ENCODE measurements at places on chromosomes 11 and 22.

- DNase-seq, result no peak
Measured at GRCh38 chr11:122097419-122098001, 18.5 kb downstream of the BLID start.

DNA sequence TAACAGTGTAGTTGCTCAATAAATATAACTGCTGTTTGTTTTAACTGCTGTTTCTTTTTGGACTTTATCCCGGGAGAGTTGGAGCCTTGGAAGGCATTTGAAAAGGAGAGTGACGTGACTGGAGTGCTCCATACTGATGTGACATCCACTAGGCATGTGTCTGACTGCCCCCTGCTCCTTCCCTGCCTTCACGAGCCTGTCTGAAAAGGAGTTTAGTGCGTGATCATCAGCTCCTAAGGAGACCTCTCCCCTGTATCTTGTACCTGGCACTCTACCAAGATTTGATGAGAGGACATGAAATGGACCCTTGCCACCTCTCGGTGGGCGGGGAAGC lies 22.9 kb downstream of the ZBTB16 start:
- no peak for DNase-seq

DNA sequence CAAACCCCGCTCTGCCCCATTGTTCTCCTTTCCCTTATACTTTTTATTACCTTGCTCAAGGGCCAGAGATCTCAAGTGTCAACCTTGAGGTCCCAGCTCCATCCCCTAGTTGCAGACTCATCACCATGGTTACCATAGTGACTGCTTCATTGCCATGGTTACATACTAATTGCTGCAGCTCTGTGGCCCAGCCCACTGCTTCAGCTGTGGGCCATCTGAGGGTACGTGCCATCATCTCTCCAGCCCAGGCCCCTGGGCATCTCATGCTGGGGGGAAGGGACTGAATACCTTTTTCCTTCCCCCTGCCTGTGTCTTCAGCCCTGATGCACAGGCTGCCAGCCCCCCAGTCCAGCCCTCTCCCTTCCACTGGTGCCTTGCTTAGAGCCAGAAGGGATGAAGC lies 22.2 kb downstream of the TREH start:
- DNase-seq, result no peak

- DNase-seq, result no peak
Measured at GRCh38 chr11:44539971-44540370, 25.5 kb upstream of the CD82 start.

- no peak for DNase-seq
Measured at GRCh38 chr11:33731723-33732531, 4.3 kb downstream of the CD59 start.

DNA sequence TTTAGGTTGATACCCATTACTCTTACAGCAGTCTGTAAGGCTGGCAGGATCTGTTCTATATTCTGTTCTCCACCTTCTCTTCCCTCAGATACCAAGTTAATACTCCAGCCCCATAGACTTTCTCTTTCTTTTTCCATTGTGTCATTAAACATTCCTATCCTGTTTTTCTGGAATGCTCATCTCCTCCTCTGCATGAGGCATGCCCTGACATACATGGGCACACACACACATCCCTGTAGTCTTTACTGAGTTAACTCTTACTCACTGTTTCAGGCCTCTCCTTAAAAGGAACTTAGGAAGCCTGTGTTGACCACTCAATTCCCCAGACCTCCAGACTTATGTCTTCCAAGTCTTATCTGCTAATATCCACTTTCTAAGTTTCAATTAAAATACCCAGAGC lies 476.8 kb downstream of the METTL15 start:
- no peak for DNase-seq

DNA sequence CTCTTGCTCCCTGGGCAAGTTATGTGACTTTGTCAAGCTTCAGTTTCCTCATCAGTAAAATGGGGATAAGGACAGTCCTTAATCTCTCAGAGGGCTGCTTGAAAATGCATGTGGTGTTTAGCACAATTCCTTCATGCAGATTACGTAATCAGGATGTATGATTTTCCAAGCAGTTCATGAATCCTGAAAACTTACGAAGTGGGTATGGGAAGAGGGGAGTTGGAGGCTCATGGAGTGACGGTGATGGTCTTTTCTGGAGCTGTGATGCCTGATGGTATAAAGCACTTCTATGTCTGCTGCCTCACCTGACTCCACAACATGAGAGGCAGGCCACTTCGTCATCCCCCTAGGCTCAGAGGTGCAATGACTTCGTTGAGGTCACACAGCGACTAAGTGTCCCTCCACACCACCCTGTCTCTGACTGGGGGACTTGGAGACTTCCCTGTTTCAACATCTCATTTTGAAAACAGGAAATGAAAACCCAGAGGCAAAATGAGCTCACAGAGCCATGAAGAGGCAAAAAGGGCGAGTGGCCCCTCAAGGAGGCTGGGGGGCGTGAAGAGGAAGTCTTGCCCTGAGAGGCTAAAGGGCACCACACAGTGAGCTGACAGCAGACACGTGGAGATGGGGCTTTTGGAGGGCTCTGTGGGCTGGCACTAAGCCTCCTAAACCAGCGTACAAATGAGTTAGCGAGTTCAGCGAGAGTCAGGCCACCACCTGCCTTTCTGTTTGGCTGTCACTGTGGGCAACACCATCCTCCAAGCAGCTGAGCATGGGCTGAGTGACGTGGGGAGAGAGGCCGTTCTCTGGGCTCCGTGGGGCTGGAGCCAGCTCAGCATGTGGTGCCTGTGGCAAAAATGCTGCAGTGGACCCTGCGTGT lies 10.1 kb downstream of the MCM5 start:
- no peak for DNase-seq

- no peak for DNase-seq
Measured at GRCh38 chr22:48640890-48641841, 1186.5 kb downstream of the BRD1 start.

DNA sequence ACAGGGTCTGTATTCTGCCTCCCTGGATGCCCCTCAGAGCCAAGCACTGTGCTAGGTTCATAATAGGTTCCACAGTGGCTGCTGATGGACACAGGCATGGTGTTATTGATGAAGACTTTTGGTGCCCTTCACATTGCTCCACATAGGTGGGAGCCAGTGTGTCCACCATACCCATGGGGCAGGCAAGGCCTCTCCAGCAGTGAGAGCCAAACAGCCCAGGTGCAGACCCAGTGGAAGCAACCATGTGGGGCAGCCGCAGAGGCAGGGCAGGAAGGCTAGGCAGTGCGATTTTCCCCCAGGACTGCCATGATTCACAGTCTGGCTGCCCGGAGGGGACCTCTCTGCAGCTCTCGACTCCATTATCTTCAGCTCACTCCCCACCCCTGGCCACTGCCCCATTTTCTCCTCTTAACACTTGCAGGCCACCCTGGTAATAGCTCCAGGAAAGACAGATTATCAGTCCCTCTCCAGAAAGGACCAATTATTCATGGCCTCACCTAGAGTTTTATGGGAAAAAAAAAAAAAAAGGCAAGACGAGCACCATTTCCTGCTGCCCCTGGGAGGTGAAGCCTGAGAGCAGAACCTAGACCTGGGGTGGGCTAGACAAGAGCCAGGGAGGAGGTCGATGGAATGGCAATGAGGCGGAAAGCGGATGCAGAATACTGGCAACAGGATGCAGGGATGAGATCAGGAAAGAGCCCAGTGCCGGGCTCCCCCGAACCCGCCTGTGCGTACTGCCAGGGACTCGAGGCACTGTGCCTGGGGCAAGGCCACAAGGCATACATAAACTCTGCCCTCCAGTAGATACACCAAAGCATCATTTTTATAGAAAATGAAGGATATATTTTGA lies 343.0 kb upstream of the NCAM1 start:
- DNase-seq, result no peak

- DNase-seq, result no peak
Measured at GRCh38 chr11:130706572-130706971, 209.7 kb downstream of the SNX19 start.

DNA sequence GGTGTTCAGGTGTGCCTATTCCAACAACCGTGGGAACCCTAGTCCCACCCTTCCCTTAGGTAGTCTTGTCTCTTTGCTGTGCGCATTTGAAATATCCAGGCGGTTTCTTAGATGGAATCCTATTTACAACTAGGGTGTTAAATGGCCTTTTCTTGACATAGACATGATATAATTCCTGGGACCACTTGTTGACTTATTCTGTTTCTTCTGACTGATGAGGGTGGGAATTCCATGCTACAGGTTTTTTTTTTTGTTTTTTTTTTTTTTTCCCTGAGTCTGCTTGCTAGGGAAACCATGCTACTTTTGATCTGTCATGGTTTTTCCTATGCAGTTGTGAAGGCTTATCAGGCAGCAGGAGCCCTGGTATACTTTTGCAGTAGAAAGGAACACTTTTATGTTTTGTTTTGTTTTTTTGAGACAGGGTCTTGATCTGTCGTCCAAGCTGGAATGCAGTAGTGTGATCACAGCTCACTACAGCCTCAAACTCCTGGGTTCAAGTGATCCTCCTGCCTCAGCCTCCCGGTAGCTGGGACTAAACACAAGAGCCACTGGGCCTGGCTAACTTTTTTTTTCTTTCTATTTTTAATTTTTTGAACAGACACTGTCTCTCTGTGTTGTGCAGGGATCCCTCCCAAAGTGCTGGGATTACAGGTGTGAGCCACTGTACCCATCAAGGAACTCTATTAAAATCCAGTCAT lies 1.5 kb downstream of the STIM1 start:
- DNase-seq, result no peak

- DNase-seq, result peak; percentile 29
Measured at GRCh38 chr11:9015677-9016076, 11.9 kb upstream of the NRIP3 start.

DNA sequence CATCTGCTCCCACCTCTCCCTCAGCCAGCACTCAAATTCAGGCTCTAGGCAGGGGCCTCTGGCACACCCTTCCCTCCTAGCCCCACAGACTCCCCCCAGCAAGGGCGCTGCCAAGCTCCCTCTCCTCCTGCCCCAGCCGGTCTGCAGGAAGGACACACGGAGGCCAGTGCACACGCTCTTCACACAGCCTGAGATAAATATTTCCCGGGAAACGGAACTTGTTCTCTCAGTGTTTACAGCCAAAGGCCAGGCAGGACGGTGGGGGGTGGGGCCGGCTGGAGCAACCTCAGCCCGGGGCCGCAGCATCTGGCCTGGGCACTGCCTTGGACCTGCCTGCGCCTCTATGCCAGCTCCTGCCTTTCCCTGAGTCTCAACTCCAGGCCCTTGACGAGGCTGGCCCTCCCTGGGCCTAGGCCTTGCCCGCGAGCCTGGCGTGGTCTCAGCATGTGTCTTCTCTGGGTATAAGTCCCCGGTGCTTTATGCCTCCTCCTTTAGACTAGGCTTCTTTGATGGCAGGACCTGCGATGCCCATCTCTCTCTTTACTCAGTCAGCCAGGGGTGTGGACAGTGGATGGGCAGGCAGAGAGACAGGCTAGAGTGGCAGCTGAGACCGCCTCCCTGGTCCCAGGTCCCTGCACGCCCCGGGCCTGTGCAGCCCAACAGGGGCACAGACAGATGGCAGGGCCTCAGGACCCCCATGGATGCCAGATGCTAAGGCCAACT lies 48.4 kb downstream of the PDE2A start:
- no peak for DNase-seq

DNA sequence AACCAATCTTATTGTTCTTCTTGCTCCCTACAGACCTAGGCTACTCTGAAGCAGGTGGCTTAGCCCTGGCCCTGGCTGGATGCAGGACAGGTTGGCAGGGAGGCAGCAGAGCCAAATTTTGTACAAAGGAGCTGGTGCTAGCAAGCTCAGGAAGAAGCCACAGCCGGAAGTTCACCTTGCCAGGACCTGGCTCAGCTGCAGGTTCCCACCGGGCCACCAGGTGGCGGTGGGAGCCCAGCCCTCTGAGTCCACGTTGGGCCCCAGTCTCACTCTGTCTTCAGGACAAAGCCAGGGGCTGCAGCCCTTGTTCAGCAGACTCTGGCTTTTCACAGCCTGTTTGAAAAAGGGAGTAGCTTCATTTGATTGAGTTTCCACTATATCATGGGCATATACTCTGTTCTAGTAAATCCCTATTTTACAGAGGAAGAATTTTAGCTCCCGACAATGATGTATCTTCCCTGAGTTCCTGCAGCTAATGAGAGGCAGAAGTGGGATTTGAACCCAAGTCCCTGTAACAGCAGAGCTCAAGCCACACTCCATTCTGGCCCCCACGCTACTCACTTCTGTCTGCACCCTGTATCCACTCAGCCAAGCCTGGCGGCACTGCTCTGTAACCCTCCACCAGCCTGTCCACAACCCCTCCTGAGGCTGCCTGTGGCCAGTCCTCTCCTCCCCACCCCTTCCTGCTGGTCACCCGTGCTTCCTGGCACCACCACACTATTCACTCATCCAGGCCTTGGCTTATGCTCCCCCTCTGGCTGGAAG lies 3.3 kb downstream of the TKFC start:
- peak; percentile 74 for DNase-seq

DNA sequence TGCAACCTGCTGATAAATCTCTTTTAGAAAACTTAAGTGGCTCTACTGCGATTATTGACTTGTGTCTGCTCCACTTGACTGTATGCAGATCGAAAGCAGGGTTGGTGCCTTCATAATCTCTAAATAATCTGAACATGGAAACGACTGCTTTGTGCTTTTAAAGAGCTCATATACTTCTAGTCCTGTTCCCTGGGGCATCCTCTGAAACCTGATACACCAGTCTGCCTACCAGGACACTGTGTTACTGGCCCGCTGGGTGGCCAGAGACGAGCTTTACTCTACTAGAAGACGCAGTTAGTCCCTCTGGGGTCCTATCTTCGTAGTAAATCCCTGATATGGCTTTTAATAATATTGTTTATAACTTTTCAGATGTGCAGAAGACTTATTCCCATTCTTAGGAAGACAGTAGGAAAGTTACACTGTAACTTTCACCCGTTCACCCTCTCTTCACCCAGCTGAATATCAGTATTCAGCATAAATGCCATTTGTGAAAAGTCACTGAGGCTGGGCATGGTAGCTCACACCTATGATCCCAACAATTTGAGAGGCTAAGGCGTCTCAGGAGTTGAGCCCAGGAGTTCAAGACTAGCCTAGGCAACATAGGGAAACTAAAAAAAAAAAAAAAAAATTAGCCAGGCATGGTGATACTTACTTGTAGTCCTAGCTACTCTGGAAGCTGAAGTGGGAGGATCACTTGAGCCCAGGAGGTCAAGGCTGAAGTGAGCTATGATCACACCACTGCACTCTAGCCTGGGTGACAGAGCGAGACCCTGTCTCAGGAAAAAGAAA lies 9.0 kb upstream of the HTR3B start:
- no peak for DNase-seq

Data from activated CD4-positive, alpha-beta T cell treated with anti-CD3 and anti-CD28 coated beads for 1 hour (primary cell).